Testis (tissue), 5 donors: ENCODE measurements at places on chromosomes 12 and 14. TPM values are rescaled to one million over a fixed set of nuclear protein-coding genes. Genes with fewer than 3 reads are reported as not detected.

DNA sequence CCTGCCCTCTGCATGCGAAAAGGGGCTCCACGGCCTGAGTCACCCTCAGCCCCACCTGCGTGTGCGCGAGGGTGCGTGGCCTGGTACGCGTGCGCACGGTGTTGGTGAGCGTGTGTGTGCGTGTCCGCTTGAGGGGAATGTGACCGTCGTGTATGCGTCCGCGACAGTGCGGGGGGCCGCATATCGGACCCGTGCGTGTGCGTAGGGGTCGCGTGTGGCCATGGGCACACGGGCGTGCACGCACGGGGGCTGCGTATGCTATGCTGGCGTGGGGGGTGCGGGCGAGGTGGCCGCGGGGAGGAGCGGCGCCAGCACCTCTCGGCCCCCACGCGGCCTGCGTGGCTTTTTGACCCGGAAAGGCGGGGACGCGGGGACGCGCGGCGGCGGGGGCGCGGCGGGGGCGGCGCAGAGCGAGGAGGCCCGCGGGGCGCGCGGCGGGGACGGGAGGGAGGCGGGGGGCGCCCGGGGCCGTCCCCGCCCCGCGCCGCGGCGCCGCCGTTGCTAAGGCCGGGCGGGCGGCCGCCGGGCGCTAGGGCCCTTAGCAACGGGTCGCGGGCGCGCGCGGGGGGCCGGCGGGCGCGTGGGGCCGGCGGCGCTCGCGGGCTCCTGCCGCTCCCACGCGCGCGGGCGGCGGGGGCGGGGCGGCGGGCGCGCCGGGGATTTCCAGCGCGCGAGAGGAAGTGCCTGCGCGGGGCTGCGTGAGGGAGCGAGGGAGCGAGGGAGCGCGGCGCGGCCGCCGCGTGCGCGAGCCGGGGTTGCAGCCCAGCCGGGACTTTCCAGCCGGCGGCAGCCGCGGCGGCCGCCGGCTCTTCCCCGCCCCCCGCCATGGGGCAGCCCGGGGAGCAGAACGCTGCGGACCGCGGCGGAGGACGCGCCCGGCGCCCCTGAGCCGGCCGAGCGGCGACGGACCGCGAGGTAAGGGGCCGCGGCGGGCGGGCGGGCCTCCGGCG, at the start of gene TRAF3:
Gene TRAF3 (plus strand): TSS at position 689 of the 950 bp plus-strand sequence. CDS start 92,753 bp downstream, outside the sequence.
- H3K4me3 ChIP-seq: peak within 1 kb of the TSS; percentile 56
- H3K27ac ChIP-seq: peak within 1 kb of the TSS; percentile 50
- H3K36me3 ChIP-seq: no peaks in the 10 kb centered on the region
- peaks cover 18% of the 10 kb centered on the region for H3K4me1 ChIP-seq
- peak; percentile 70 for DNase-seq
- H3K27me3 ChIP-seq: no peaks in the 10 kb centered on the region

GRCh38 chr12:42128327-42128726, 16.3 kb downstream of the GXYLT1 start:
- no peak overlapping the region for H3K4me3 ChIP-seq
- peak overlapping the region; percentile 36 for H3K27ac ChIP-seq
- no peak for DNase-seq
- no peaks in the 10 kb centered on the region for H3K36me3 ChIP-seq
- H3K27me3 ChIP-seq: no peaks in the 10 kb centered on the region
- peaks cover 6% of the 10 kb centered on the region for H3K4me1 ChIP-seq

- no peak overlapping the region for H3K4me3 ChIP-seq
- no peaks in the 10 kb centered on the region for H3K4me1 ChIP-seq
- H3K27me3 ChIP-seq: no peaks in the 10 kb centered on the region
- H3K36me3 ChIP-seq: no peaks in the 10 kb centered on the region
- no peak for DNase-seq
- H3K27ac ChIP-seq: no peak overlapping the region
Measured at GRCh38 chr12:20599757-20600156, 95.4 kb upstream of the SLCO1C1 start.

The CPNE6 gene
- 0.71 TPM for total RNA-seq

- no peaks in the 10 kb centered on the region for H3K27me3 ChIP-seq
- H3K36me3 ChIP-seq: no peaks in the 10 kb centered on the region
- no peak for DNase-seq
- no peak overlapping the region for H3K4me3 ChIP-seq
- H3K4me1 ChIP-seq: peaks cover 5% of the 10 kb centered on the region
Measured at GRCh38 chr12:25280082-25280481, 29.4 kb upstream of the KRAS start.

GRCh38 chr12:109134186-109134917, 18.0 kb downstream of the ACACB start:
- H3K27me3 ChIP-seq: no peaks in the 10 kb centered on the region
- H3K27ac ChIP-seq: peak overlapping the region; percentile 19
- H3K4me1 ChIP-seq: peaks cover 10% of the 10 kb centered on the region
- no peaks in the 10 kb centered on the region for H3K36me3 ChIP-seq
- H3K4me3 ChIP-seq: no peak overlapping the region

DNA sequence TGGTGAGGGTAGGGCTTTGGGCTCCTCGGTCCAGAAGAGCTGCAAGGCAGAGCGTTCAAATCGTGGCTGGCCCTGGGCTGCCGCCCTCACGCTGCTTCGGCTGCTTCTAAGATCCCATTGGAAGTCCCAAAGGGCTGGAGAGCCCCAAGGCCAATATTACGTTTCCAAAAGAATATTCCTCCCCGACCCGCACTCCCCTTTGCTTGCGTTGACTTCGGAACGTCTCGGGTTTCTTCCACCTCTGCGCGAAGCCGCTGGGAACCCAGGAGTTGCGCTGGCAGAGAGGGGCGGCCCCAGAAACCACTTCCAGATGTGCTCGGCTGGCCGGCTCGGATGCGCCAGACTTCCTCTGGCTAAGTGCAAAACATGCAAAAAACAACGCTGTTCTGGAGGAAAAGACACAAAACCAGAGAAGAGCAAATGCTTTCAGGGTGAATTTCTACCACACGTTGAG, at the start of gene GLT8D2:
Gene GLT8D2 (minus strand): TSS at position 285 of the 454 bp plus-strand sequence. CDS start 30,539 bp downstream, outside the sequence.
- no peak within 1 kb of the TSS for H3K27ac ChIP-seq
- DNase-seq: peak; percentile 68
- H3K4me1 ChIP-seq: peaks cover 6% of the 10 kb centered on the region
- H3K4me3 ChIP-seq: peak within 1 kb of the TSS; percentile 56

The HELB gene
- 6.3 TPM for total RNA-seq

- no peaks in the 10 kb centered on the region for H3K4me1 ChIP-seq
- no peaks in the 10 kb centered on the region for H3K27me3 ChIP-seq
- no peaks in the 10 kb centered on the region for H3K36me3 ChIP-seq
- H3K27ac ChIP-seq: no peak overlapping the region
- DNase-seq: peak; percentile 47
- no peak overlapping the region for H3K4me3 ChIP-seq
Measured at GRCh38 chr14:70622111-70622712, 19.5 kb upstream of the TTC9 start.

The BBOF1 gene
- total RNA-seq: 25.1 TPM

DNA sequence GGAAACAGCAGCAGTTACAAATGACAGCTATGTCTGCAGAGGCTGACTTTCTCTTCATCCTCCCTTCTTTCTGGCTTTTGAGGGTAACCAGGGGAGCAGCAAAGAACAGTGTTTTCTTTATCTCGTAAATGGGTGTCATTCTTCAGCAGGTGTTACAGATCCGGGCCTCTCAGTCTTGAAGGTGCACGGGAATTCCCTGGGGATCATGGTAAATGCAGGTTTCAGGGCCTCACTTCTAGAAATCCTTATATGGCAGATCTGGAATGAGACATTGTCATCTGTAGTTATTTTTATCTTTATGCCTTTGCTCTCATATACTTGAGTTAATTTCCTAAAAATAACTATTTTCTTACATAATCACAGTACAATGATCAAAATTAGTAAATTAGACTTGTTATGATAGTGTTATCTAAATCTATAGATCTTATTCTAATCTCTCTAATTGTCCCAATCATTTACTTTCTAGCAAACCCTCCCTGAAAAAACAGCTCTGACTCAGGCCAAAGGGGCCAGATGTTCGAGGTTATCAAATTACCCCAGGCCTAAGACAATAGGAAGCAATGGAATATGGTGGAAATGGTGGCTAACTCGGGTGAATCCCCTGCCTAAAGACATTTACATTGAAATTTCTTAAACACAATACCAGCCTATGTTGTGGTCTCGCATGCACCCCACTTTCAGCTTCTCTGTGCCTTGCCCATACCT, 145.0 kb downstream of the CAND1 start:
- H3K4me3 ChIP-seq: no peak overlapping the region
- H3K4me1 ChIP-seq: no peaks in the 10 kb centered on the region
- H3K27me3 ChIP-seq: no peaks in the 10 kb centered on the region
- H3K36me3 ChIP-seq: no peaks in the 10 kb centered on the region

The SALL2 gene
- 4.1 TPM for total RNA-seq

GRCh38 chr12:3022961-3023360, 54.2 kb upstream of the TSPAN9 start:
- H3K27ac ChIP-seq: no peak overlapping the region
- no peaks in the 10 kb centered on the region for H3K36me3 ChIP-seq

GRCh38 chr14:32497248-32497647, 168.2 kb downstream of the AKAP6 start:
- H3K4me1 ChIP-seq: no peaks in the 10 kb centered on the region
- no peak overlapping the region for H3K4me3 ChIP-seq
- H3K36me3 ChIP-seq: no peaks in the 10 kb centered on the region
- H3K27me3 ChIP-seq: no peaks in the 10 kb centered on the region
- H3K27ac ChIP-seq: no peak overlapping the region

GRCh38 chr14:32217301-32217700, 14.2 kb upstream of the RNU6-8 start:
- H3K36me3 ChIP-seq: no peaks in the 10 kb centered on the region
- DNase-seq: no peak
- H3K27ac ChIP-seq: no peak overlapping the region
- H3K4me3 ChIP-seq: no peak overlapping the region
- H3K4me1 ChIP-seq: no peaks in the 10 kb centered on the region
- H3K27me3 ChIP-seq: no peaks in the 10 kb centered on the region

GRCh38 chr12:126891789-126892188, 1375.2 kb upstream of the TMEM132C start:
- peaks cover 3% of the 10 kb centered on the region for H3K27me3 ChIP-seq
- H3K4me1 ChIP-seq: no peaks in the 10 kb centered on the region
- no peak overlapping the region for H3K27ac ChIP-seq

GRCh38 chr12:91183551-91183950, 934 bp upstream of the DCN start:
- no peak overlapping the region for H3K4me3 ChIP-seq
- no peak for DNase-seq
- peak overlapping the region; percentile 40 for H3K27ac ChIP-seq
- H3K27me3 ChIP-seq: no peaks in the 10 kb centered on the region
- H3K36me3 ChIP-seq: no peaks in the 10 kb centered on the region

GRCh38 chr14:92451245-92451644, 62.3 kb upstream of the RIN3 start:
- H3K27me3 ChIP-seq: no peaks in the 10 kb centered on the region
- DNase-seq: no peak
- H3K4me3 ChIP-seq: no peak overlapping the region
- no peaks in the 10 kb centered on the region for H3K36me3 ChIP-seq
- H3K4me1 ChIP-seq: peaks cover 11% of the 10 kb centered on the region

DNA sequence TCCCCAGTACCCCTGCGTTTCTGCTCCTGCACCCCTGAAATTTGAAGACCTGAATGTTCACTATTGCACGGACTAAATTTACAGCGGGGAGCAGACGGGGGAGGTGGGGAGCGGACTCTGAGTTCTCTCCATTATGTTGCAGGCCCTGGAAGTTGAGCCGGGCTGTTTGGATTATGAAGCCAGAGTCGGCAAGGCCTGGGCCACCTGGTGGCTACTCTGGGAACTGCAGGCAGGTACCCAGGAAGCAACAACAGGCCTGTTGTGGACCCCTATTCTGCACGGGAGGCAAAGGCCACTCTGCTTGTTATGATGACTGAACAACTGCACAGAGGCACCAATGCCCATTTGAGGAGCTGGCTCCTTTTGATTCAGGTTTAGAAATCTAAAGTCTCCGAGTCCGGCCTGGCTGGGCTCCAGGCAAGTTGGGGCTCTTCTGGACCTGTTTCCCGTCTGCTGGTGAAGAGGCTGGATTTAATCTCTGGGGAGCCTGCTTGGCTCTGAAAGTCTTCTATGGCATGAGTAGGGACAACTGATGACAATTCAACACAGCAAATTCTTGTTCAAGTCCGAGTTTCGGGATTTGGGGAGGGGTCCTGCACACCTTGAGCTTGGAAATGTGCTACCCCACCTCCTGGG, 34.1 kb upstream of the FAM181A start:
- peaks cover 5% of the 10 kb centered on the region for H3K4me1 ChIP-seq
- no peaks in the 10 kb centered on the region for H3K36me3 ChIP-seq
- DNase-seq: peak; percentile 91
- no peaks in the 10 kb centered on the region for H3K27me3 ChIP-seq
- no peak overlapping the region for H3K27ac ChIP-seq
- H3K4me3 ChIP-seq: no peak overlapping the region

The SERPINA9 gene
- total RNA-seq: not detected

The OR4K17 gene
- 0.08 TPM for total RNA-seq

DNA sequence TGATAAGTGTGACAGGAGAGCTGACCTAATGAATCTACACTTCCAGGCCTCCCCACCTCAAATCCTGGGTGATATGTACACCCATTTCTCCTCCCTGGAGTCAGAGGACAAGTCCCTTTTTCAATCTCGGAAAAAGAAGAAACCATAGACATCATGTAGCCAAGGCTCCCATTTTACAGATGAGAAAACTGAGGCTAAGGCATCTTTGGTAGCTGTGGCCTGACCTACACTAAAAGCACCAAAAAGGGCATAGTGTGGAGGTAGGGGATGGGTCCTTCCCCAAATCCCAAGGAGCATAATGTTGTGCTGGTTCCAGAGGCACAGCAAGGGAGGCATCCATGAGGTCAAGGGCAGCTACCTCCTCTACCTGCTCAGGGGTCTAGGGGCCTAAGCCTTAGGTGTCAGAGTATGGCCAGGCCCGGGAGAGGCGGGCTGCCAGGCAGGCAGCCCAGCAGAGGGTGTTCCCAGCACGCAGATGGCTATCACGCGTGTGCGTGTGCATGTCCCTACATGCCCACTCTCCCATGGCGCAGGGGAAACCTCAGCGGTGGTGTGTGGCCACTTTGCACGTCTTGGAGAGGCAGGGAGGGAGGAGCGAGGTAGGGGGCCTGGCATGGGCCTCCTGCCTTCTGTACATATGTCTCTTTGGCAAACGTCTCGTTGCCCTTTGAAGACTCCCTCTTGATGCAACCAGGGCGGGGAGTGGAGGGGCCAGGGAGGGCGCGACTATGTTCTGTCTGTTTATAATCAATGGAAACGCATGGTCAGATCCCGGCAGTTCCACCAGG, 2.5 kb downstream of the PGF start:
- no peak overlapping the region for H3K27ac ChIP-seq
- no peak overlapping the region for H3K4me3 ChIP-seq
- no peak for DNase-seq
- no peaks in the 10 kb centered on the region for H3K36me3 ChIP-seq
- H3K4me1 ChIP-seq: peaks cover 7% of the 10 kb centered on the region

The RAP1B gene
- 200 TPM for total RNA-seq
